ENCODE measurements at places on chromosomes 1 and 21. TPM values are rescaled to one million over a fixed set of nuclear protein-coding genes. Genes with fewer than 3 reads are reported as not detected.

DNA sequence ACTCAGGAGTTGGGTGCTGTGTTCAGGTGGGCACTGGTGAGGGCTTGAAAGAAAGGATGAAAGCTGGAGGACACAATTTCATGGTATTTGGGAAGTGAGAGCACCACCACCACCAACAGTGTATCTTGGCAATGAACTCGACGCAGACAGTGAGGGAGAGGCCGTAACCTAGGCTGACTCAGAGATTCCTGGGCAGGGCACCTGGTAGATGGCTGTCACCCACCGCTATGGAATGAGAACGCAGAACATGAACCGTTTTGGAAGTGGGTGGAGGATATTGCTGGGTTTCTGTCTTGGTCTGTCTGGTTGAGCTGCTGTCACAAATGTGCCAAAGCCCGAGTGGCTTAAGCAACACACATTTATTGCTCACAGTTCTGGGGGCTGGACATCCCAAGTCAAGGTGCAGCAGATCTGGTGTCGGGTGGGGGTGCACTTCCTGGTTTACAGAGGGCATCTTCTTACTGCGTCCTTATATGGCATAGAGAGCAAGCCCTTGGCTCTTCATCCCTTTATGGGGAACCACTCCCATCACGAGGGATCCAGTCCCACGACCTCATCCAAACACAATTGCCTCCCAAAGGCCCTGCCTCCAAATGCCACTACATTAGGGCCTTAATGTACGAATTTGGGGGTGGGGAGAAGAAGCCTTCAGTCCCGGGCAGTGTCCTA, 246.3 kb downstream of the SIPA1L2 start:
- no peaks in the 10 kb centered on the region for H3K27me3 ChIP-seq
- DNase-seq, result no peak
- no peaks in the 10 kb centered on the region for H3K36me3 ChIP-seq
- no peak overlapping the region for H3K4me3 ChIP-seq
- peaks cover 15% of the 10 kb centered on the region for H3K4me1 ChIP-seq
- no peak overlapping the region for H3K27ac ChIP-seq

DNA sequence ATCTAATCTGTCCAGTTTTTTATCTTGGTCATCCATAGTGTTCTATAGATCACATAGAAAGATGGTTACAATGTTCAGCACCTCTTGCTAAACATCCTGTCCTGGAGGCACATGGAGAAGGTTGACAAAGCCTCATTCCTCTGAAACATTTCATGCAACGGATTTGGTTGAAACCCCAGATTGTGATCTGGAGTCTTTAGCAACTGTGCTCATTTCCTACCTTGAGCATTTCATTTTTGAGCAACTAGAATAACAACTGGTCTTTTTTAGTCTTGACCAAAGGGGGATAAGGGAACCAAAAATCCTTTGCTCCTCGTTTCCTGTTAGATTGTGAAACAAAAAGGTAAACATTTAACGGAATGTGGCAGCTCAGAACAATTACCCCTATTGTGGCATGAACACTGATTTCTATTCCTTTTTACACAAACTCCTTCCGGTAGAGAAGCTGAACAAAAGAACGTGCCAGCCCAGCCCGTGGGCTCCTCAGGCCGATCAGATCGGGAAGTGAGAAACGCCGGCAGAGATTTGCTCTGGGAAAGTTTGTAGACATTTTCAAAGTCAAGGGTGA, 94.7 kb upstream of the ERRFI1 start:
- peaks cover 47% of the 10 kb centered on the region for H3K4me1 ChIP-seq
- peak overlapping the region; percentile 72 for H3K27ac ChIP-seq
- peak overlapping the region; percentile 18 for H3K4me3 ChIP-seq

The C8B gene
- not detected for total RNA-seq

DNA sequence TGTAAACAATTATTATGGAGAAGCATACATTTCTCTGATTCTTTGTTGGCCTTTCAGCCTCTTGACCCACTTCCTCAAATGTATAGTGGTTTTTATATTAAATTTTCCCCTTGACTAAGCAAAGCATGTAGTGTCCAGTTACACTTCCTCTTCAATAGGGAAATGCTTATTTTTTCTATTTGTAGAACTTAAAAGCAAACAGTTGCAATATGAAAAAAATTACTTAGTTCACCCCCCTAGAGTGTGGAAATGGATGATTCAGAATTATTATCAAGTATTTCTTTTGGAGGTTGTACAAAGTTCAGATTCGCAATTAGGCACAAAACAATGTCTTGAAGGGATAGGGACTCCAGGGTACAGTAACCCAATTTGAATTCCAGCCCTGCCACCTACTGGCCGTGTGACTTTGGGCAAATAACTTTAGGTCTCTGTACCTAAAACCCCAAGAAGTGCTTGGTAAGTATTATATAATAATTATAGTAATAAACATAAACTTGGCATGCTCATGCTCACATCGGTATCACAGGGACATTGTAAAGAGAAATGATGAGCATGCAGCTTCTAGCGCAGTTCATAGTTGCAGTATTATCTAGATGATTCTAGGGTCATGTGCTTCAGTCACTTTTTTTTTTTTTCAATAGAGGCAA, 28.6 kb upstream of the IFNGR2 start:
- H3K27me3 ChIP-seq, result no peaks in the 10 kb centered on the region
- peaks cover 20% of the 10 kb centered on the region for H3K4me1 ChIP-seq
- H3K36me3 ChIP-seq, result no peaks in the 10 kb centered on the region
- H3K4me3 ChIP-seq, result no peak overlapping the region
- peak overlapping the region; percentile 26 for H3K27ac ChIP-seq

DNA sequence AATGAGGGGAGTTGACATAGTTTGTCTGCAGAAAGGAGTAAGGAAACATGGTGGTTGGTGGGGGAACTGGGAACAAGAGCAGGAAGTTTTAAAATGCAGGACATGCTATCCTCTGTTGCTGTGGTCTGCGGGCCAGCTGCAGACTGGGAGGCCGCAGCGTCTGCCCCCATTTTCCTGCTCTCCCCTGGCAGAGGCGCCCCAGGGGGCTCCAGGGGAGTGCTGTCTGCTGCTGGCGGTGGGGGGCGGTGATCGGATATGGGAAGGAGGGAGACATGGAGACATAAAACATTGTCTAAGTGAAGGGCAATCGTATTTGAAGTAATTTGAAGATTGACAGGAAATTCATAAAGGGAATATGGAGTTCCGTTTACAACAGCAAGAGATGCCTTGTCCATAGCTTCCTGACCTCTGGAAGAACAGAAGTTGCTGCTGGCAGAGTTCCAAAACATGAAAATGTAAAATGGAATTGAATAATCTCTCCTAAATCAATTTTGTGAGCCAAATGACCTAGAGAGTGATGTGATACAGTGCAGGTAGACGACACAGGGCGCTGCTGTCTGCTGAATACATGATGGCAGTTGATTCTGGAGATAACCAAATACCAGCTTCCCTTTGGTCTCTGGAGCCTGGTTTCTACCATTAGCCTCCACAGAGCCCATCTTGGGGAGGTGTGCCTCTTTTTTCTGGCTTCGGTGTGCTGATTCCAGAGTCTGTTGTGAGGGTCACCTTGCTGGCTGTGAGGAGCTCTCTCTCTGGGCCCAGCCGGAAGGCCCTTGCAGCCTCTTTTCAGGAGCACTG, 61.0 kb downstream of the PCBP3 start:
- H3K27me3 ChIP-seq, result peaks cover 14% of the 10 kb centered on the region
- no peak for DNase-seq
- H3K36me3 ChIP-seq, result no peaks in the 10 kb centered on the region
- no peak overlapping the region for H3K4me3 ChIP-seq
- no peak overlapping the region for H3K27ac ChIP-seq

The FMN2 gene
- total RNA-seq, result 11.2 TPM

GRCh38 chr21:45892156-45892915, 89.2 kb upstream of the COL6A1 start:
- H3K36me3 ChIP-seq, result no peaks in the 10 kb centered on the region
- H3K27me3 ChIP-seq, result peaks cover 26% of the 10 kb centered on the region
- H3K27ac ChIP-seq, result no peak overlapping the region
- no peak overlapping the region for H3K4me3 ChIP-seq

The OR2AK2 gene
- total RNA-seq, result not detected

DNA sequence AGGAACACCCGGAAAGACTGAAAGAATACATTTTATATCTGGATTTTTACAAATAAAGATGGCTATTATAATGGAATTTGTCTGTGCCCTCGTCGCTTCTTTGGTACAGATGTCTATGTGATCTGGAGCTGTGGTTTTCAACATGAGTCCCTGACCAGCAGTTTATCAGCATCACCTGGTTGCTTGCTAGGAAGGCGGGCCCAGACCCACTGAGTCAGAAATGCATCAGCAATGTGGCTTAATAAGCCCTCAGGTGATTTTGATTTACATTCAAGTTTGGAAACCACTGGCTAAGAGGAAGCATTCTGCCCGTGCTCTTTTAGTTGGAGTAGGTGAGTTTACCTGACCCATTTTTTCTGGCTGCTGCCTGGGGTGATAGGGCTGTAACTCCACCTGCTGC, 31.7 kb downstream of the ATP1A1 start:
- H3K27ac ChIP-seq, result no peak overlapping the region
- peaks cover 78% of the 10 kb centered on the region for H3K36me3 ChIP-seq
- no peak for DNase-seq
- no peaks in the 10 kb centered on the region for H3K27me3 ChIP-seq
- H3K4me1 ChIP-seq, result no peaks in the 10 kb centered on the region

DNA sequence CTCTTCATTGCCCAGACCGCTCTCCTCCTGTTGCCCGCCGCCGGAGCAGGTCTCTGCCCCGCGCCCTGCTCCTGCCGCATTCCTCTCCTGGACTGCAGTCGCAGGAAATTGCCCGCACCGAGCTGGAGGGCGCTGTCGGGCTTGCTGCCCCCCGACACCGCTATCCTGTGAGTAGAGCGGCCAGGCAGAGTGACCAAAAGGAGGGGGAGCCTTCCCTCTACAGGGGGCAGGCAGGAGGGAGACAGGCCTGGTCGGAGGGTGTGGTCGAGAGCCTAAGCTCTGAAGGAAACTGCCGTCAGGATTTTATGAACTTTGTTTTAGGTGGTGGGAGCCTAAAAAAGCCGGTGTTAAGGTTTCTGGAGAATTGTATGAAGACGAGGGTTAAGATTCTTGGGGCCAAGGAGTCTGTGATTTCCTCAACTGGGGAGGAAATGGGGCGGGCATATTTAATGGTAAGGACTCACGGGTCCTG, 517 bp downstream of the LRIG2 start:
- H3K4me3 ChIP-seq, result peak overlapping the region; percentile 99
- peak; percentile 79 for DNase-seq
- H3K36me3 ChIP-seq, result no peaks in the 10 kb centered on the region
- H3K4me1 ChIP-seq, result peaks cover 12% of the 10 kb centered on the region
- H3K27me3 ChIP-seq, result no peaks in the 10 kb centered on the region
